ENCODE measurements at places on chromosomes 1 and 21.

DNA sequence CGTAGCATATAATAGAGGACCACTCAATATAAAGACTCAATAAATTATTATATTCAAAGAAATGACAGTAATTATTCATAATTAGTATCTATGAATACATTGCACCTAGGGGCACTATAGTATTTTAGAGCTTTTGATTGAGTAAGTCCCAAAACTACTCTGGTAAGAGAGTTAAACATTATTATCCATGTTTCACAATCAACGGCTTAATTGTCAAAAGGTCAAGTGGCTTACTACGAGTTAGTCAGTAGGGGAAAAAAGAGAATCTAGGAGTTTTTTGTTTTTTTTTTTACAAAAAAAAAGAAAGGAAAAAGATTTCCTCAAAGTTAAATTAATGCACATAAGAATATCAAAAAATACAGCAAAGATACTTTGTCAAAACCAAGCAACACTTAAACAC, 20.4 kb upstream of the LAMC1 start:
- no peak for DNase-seq

- DNase-seq: no peak
Measured at GRCh38 chr1:109198745-109199144, 15.0 kb upstream of the SARS1 start.

DNA sequence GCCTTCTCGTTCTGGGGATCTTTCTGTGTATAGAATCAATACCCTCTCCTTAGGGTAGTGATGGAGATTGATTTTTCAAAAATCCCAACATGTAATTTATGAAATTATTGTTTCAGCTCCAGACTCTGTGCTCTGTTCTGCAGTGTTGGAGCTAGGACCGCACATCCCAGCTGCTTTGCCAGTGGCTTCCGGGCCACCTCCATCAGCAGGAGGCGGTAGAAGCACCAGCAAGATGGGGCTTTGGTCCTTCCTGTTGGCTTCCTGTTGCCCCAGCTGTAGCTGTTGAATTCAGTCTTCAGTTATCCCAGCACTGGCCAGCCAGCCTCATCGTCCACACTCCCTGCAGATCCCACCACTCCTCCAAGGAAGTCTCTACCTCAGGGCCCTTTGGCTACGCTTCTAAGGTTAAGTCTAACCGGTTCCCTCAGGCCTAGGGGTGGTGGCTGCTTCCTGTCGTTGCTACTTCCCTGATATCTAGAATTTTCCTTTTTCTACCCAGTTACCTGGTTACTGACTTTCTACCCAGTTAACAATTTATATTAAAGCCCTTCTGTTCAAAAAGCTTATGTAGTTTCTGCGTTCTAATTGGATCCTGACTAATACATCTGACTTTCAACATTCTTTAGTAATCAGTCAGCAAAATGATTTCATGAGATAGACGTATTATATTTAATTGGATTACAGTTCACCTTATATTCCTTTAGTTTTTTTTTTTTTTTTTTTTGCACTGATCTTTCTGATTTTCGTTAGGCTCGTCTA, 24.6 kb downstream of the GALNT2 start:
- DNase-seq: no peak

DNA sequence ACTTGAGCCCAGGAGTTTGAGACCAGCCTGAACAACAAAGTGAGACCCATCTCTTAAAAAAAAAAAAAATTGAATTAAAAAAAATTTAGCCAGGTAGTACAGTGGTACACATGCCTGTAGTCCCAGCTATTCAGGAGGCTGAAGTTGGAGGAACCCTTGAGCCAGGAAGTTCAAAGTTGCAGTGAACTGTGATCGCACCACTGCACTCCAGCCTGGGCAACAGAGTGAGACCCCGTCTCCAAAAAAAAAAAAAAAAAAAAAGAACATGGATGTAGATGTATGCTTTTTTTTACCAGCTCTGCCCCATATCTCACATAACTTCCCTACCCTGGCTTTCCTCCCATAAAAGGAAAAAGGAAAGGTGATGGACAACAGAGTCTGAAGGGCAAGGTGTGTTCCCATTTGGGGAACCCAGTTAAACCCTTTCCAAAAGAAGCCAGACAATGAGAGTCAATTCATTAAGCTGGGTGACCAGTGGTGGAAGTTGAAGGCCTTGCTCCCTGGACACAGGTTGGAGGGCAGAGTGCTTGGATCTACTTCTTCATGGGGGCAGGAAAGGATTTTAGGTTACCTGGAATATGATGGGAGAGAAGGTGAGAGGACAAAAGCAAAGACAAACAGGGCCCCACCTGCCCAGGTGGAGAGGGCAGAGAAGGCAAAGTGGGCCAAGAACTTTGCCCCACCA, 2.9 kb downstream of the KRTCAP2 start:
- DNase-seq: no peak

DNA sequence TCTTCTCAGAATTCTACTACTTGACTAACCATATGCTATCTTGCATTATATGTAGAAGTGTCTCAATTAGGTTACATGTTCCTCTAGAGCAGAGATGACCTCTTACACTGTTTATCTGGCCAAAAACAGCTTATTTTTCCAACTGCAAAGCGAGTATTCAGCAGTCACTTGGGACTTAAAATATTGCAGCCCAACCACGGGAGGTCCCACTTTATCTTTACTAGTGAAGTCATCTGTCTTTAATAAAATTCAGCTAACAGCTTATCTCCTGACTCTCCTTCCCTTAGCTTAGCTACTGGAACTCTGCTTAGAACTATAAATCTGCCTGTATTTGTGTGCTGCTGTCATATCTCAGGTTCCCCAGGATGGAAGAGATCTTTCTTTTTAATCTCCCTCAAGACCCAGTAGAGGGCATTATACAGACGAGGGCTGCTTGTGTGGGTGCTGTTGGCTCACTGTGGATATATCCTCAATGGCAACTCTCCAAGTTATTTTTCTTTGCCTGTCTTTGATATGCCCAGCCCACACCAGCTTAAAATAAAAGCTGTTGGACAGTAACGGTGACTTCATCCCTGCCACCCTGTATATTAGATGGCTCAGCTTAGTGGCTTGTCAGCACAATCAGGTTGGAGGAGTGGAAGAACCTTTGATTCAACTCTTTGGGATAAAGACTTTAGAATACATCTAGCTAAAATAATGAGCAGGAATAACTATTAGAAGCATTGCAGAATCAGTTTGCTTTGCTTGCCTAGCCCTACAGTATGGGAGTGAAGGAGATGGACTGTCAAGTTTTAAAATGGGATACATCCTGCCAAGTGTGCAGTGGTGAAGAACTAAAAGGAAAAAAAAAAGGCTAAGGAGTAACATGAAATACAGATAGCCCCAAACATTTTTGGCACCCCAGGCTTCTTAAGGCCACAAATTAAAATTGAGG, 9.6 kb downstream of the ENSA start:
- no peak for DNase-seq

DNA sequence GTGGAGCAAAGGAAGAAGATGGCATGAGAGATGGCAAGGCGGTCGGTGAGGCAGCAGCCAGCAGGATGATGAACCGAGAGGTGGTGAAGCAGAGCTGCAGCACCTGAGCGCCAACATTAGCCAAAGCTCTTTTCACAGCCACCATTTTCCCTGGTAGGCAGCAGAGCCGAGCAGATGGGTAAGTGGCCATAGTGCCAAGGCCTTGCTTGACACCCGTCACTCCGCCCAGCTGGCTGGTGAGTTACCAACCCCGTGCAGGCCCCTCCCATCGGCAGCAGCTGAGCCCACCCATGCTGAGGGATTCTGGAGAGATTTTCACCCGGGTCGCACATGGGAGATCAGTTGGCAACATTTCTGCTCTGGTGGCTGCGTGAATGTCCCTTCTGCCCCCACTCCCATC, 647.7 kb downstream of the PTPRU start:
- no peak for DNase-seq

GRCh38 chr21:37803101-37803651, 113.1 kb downstream of the KCNJ6 start:
- DNase-seq: no peak

DNA sequence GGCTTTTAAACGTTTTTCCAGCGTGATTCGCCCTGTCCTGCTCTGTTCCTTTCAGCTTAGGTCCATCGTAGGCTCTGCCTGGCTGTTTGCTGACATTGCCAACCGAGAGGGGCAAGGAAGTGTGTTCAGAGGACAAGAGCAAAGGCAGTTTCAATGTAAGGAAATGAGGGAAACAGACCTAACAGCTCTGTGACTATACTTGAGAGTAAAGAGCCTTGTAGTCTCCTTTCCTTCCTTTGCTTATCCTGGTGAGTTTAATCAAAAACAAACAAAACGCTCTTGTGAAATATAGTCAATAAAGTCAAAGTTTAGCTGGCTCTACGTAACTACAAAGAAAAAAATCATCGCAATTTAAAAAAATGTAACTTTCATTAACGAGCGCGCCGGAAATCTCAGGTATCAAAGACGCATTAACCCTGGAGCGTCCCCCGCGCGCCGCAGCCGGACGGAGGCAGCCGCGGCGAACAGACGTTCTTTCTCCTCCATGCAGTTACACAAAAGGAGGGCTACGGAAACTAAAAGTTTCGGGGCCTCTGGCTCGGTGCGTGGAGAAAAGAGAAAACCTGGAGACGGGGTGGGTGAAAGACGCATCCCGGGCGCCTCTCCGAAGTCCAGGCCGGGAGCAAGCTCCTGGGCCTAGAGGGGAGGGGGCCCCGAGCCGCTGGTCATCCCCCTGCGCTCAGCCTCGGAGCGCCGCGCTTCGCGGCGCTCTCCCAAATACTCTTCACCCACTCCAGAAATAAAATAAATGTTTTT, 617 bp upstream of the ADGRL2 start:
- no peak for DNase-seq

GRCh38 chr1:234772345-234773147, 162.6 kb upstream of the IRF2BP2 start:
- DNase-seq: peak; percentile 68

DNA sequence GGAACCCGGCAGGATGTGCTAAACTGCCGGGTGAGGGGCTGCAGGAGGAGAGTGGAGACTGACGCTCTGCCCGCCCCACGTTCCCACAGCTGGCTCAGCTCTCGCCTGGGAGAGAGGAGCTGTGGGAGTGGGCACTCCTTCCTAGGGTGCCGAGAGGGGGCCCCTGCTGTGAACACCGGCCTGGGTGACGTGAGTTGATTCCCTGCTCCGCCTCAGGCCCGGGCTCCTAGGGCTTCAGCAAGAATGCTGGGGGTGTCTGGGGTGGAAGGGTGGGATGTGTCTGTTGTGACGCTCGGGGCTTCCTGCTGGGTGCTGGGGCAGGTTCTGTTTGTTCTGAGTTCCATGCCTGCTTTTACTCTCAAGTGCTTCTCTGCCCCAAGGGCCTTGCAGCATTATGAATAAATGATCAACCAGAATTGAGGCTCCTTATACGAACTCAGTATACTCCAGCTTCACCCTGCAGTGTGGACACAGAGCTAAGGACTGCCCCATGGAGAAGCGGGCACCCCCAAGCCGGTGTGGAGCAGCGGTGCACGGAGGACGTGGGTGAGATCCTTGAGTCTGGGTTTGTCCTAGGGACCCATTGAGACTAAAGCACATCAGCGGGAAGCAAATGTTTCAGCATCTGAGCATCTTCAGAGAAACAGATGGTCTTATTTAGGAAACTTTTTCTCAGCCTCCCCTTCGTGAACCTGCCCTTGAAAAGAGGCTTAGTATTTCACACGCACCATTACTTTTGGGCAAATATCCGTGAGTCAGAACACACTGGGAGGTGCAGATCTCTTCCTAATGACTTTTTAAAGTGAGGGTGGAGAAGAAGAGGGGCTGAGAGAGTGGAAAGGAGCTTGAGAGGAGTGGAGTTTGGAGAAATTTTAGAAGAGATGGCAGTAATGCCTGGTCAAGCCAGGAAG, 41.7 kb downstream of the SYT6 start:
- no peak for DNase-seq

DNA sequence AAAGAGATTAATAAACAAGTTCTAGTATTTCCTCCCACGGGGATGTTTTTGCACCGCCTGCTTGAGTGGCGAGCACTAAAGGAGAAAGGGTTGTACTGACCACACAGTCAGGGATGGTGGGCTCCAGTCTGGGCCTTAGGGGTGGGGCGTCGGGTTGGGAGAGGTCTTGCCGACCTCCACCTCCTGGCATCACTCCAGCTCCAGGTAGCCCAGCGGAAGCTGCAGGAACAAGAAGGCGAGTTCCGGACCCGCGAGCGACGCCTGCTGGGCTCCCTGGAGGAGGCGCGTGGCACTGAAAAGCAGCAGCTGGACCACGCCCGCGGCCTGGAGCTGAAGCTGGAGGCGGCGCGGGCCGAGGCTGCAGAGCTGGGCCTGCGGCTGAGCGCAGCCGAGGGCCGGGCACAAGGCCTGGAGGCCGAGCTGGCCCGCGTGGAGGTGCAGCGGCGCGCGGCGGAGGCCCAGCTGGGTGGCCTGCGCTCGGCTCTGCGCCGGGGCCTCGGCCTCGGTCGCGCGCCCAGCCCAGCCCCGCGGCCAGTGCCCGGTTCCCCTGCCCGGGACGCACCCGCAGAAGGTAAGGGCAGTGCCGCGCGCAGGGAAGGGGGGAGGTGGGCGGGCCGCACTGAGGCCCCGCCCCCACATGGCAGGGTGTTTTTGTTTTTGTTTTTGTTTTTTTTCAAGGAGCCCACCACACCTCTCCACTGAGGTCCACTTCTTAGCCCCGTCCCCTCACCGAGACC, 19.7 kb downstream of the MFAP2 start:
- peak; percentile 52 for DNase-seq

Measured in stimulated activated CD4-positive, alpha-beta T cell treated with anti-CD3 and anti-CD28 coated beads, Interleukin-15, amount 100 ng/mL, for 1 hour (primary cell).